Left hindlimb (tissue), 1 donor: ENCODE measurements at places on chromosomes 7 and 10.

- peak; percentile 76 for DNase-seq
These were observed 42.2 kb upstream of the EGR2 start for GRCh38 chr10:62858364-62858763.

DNA sequence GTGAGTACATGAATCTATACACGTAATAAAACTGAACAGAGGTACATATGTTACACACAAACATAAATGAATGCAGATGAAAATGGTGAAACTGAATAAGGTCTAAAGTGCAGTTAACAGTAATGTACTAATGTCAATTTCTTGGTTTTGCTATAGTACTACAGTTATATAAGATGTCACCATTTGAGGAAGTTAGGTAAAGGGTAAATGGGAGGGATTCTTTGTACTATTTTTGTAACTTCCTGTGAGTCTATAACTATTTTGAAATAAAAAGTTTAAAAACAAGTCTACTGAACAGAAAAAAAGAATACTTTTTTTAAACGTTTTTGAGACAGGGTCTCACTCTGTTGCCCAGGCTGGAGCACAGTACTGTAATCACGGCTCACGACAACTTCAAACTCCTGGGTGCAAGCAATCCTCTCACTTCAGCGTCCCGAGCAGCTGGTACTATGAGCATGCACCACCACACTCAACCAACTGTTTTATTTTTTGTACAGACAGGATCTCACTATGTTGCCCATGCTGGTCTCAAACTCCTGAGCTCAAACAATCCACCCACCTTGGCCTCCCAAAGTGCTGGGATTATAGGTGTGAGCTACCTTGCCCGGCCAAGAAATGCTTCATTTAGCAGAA, 71.5 kb downstream of the WAPL start:
- DNase-seq: no peak

GRCh38 chr10:23343591-23344240, 881 bp downstream of the C10orf67 start:
- peak; percentile 59 for DNase-seq

DNA sequence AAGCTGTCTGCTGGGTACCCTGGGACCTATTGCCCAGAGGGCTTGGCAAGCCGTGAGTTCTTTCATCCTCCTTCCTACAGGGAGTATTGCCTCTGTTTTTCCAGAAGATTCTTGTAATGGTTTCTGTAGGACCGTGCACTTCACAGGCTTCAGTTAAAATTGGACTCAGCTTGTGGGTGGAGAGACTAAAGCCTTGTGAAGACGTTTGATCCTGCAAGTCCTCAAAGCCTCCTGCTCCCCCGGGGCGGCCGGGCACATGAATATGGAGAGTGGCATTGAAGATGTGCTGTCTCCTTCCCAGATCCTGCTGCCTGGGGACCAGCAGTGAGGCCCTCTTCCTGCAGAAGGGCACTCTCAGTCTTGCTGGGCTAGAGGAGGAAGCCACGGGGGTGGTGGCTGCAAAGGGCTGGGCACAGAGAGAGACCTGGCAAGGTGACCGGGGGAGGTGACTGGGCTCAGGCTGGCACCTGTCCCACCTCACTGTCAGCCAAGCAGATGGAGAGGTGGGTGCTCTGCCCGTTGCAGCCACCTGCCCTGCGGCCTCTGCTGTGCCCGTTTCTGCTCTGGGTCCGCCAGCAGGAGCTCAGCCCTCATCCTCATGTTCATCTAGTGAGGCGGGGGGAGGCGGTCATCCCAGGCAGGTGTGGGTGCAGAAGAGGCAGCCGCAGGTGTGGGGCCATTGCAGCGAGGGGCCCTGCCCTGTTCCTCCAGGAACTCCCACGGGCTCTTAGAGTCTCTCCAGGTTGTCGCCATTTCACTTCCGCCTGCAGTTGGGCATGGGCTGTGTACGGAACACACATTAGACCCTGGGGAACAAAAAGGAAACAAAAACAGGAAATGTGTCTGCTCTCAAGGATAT, 55.7 kb downstream of the TMEM209 start:
- no peak for DNase-seq

DNA sequence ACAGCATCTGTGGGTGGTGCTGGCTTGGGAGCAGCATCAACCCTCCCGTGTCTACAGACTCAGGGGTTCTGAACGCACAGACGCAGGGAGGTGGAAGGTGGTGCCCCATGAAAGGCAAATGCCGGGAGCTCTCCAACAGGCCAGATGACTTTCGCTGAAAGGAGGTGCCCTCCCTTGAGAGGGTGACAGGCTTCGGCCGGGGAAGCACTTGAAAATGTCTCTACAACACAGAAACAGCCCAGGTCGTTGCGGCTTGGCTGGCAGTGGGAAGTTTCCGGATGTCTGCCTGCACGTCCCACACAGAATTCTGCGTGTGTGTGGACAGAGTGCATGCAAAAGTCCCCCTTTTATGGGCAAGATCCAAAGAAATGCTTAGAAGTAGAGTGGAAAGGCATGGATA, 239.6 kb downstream of the SKAP2 start:
- no peak for DNase-seq

- DNase-seq: no peak
These were observed 131.3 kb downstream of the FANK1 start for GRCh38 chr10:126027692-126028091.

GRCh38 chr10:53598914-53599313, 826.3 kb upstream of the MBL2 start:
- DNase-seq: no peak

DNA sequence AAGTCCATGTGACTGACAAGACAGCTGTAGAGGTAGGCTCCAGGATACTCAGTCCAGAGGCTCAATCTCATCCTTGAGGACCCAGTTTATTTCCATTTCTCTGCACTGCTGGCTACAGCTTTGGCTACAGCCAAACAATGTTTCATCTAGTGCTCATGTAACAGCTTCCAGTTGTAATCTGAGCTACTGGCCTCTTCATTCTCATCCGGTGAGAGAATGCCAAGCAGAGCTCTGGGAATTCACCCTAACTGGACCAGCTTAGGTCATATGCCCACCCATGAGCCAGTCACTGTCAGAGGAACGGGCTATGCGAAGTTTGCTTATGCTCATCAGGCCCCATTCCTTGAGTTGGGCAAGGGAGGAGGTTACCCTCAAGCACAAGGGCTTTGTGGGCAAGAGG, 192.9 kb downstream of the EVX1 start:
- DNase-seq: no peak

- DNase-seq: no peak
These were observed 269.1 kb downstream of the PTPRN2 start for GRCh38 chr7:158318511-158318913.
